ENCODE measurements at places on chromosomes 5 and 9. TPM values are rescaled to one million over a fixed set of nuclear protein-coding genes. Genes with fewer than 3 reads are reported as not detected.

The PIP5K1B gene
- polyA plus RNA-seq: 2.5 TPM

GRCh38 chr9:72581694-72582093 is 60.3 kb downstream of the TMC1 start:
- no peak for DNase-seq

- no peak for DNase-seq
These were observed 354.8 kb downstream of the PDE4D start for GRCh38 chr5:59538750-59539121.

The AGXT2 gene
- polyA plus RNA-seq: not detected

GRCh38 chr5:72107901-72108201 is 576 bp downstream of the MAP1B start:
- no peak for DNase-seq

DNA sequence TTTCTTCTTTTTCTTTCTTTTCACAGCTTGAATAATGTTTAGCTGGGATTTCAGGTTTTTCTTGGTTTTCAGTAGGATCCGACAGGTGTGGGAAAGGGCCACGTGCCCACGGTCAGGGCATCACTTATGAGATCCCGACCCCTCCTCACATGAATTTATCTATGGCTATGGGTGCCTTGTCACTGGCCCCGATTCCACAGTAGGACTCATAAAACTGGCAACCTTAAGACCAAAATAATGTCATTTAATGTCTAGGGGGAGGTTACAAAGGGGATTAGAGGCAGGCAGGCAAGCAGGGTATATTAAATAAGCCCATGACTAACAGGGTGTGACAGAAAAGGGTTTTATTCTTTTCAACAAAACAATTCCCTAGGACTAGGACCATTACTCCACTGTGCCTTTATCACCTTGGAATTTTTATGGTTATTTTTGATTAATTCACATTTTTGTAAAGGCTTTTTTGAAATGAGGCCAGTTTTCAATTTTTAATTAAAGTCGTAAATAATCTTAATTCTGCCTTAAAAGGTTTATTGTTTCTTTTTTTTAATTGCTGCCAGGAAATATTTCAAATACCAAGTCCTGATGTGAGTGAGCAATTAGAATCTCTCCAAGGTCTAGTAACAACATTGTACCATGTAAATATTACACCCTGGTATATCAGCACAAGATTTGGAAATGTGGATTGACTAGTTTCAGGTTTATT is 370.4 kb downstream of the GLIS3 start:
- DNase-seq: no peak

GRCh38 chr9:126883636-126884035 is 23.2 kb downstream of the ZBTB34 start:
- DNase-seq: no peak

DNA sequence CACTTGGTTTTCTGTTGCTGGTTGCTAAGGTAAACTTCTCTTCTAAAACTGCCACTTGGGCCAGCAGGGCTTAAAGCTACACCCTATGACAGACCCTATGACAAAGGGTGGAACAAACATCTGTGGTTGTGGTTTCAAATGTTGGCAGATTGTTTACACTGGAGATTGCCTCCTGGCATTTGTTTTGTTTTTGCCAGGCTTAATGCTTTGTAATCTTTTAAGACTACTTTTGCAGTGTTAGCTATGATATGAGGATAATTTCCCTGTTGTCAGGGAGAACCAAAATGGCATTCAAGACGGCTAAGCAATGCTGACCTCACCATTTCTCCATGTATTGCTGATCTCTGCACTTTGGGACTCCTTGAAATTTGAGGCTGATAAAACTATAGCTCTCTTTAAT is 50.3 kb downstream of the MAMDC2 start:
- no peak for DNase-seq

GRCh38 chr5:115433918-115434317 is 110.7 kb downstream of the FEM1C start:
- no peak for DNase-seq

- DNase-seq: no peak
These were observed 192.4 kb downstream of the DOCK8 start for GRCh38 chr9:406886-407654.

The CA9 gene
- 3.7 TPM for polyA plus RNA-seq

GRCh38 chr5:167889276-167889675 is 402.2 kb upstream of the WWC1 start:
- DNase-seq: no peak

All from brain (organoid and tissue), 16 donors.